ENCODE measurements at places on chromosomes 2 and 18. TPM values are rescaled to one million over a fixed set of nuclear protein-coding genes. Genes with fewer than 3 reads are reported as not detected.

Gene DHRS9
- not detected for total RNA-seq

Gene WDPCP
- 4.9 TPM for total RNA-seq

GRCh38 chr2:235467588-235467987 is 26.3 kb upstream of the AGAP1 start:
- DNase-seq: no peak

Gene ZNF407
- total RNA-seq: 11.7 TPM

Gene DAPL1
- not detected for total RNA-seq

Gene SCTR
- not detected for total RNA-seq

Gene BCL11A
- not detected for total RNA-seq

- DNase-seq: no peak
Observed at GRCh38 chr2:117481608-117482007, 332.9 kb upstream of the DDX18 start.

Gene ANKRD62
- total RNA-seq: not detected

- DNase-seq: no peak
Observed at GRCh38 chr18:61528961-61529360, 195.7 kb downstream of the CDH20 start.

- no peak for DNase-seq
Observed at GRCh38 chr2:204249437-204249836, 295.8 kb upstream of the PARD3B start.

GRCh38 chr2:75325594-75325993 is 126.3 kb upstream of the TACR1 start:
- no peak for DNase-seq

DNA sequence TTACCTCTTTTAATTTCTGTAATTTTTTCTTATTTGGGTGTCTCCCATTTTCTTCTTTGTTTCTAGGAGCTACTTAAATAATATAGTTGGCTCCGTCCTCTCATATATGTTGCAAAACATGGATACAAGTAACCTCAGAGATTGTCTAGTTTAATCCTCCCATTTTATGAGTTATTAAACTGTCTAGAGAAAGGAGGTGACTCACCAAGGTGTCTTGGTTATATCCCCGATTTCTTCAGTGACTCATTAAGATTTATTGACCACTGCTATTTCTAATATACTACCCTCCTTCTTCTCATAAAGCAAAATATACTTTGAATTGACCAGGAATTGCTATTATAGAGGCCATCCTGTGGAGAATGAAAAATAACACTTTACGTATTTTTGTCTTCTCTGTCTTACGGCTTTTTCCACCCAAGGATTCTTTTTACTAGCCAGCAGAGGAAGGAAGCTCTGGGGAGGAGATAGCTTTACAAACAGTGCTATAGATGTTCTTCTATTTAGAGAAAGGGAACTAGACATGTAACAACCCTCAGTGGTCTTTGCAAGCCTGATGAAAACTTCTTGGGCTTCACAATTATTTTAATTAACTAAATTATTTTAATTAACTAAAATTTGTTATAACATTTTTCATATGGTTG is 300.4 kb upstream of the TNP1 start:
- no peak for DNase-seq

Gene C2orf80
- not detected for total RNA-seq

Data from activated CD4-positive, alpha-beta memory T cell treated with anti-CD3 and anti-CD28 coated beads, Interleukin-2, amount 10 ng/mL, durations not matched to agents 7 days and 5 days (primary cell).